ENCODE measurements at places on chromosomes 7 and 10. TPM values are rescaled to one million over a fixed set of nuclear protein-coding genes. Genes with fewer than 3 reads are reported as not detected.

PROSER2 gene
- 64.8 TPM for total RNA-seq

TASOR2 gene
- total RNA-seq, result 34.3 TPM

C10orf143 gene
- total RNA-seq, result 0.71 TPM

SUPV3L1 gene
- 15.8 TPM for total RNA-seq

C7orf33 gene
- not detected for total RNA-seq

STK31 gene
- not detected for total RNA-seq

Data from airway epithelial cell (primary cell).